ENCODE measurements at places on chromosomes 13 and 19.

- peak; percentile 32 for DNase-seq
Measured at GRCh38 chr19:38395381-38396114, 7.1 kb downstream of the SPRED3 start.

- no peak for DNase-seq
Measured at GRCh38 chr19:3641515-3642269, 15.1 kb upstream of the CACTIN start.

- DNase-seq = no peak
Measured at GRCh38 chr13:50282016-50282415, 266.8 kb downstream of the KCNRG start.

- DNase-seq = no peak
Measured at GRCh38 chr13:24505256-24505655, 7.3 kb downstream of the PARP4 start.

GRCh38 chr13:46962281-46962941 lies 65.6 kb upstream of the HTR2A start:
- no peak for DNase-seq

- no peak for DNase-seq
Measured at GRCh38 chr19:3363841-3364500, 2.4 kb upstream of the NFIC start.

DNA sequence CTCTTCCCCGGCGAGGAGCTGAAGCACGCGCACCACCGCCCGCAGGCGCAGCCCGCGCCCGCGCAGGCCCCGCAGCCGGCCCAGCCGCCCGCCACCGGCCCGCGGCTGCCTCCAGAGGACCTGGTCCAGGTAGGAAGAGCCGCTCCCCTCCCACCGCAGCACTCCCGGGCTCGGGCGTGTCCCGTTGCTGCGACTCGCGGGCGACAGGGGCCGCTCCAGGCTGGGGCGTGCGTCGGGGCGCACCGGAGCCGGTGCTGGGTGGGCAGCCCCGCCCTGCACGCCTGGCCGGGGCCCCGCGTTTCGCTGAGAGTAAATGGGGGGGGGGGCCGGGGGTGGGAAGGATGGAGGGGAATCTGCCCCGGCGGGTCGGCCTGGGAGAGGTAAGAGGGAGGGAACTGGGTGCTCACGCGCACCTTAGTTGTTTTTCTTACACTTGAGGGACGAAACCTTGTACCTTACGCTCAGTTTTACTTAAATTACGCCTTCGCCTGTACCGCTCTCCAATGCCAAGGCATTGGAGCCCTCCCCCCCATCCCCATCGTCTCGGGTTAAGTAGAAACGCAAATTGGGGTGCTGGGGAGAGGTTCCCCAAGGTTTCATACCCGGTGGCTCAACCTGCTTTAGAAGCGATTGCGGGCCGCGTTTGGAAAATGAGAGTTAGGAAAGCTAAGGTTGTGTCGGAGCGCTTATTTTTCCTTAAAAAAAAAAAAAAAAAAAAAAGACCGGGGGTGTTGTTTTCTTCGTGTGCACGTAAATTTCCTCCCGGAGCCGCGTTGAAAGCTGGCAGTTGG lies 850 bp downstream of the KLF5 start:
- DNase-seq = peak; percentile 9

GRCh38 chr13:19764237-19764636 lies 18.5 kb downstream of the PSPC1 start:
- no peak for DNase-seq

- no peak for DNase-seq
Measured at GRCh38 chr13:49836516-49836915, 44.0 kb upstream of the KPNA3 start.

DNA sequence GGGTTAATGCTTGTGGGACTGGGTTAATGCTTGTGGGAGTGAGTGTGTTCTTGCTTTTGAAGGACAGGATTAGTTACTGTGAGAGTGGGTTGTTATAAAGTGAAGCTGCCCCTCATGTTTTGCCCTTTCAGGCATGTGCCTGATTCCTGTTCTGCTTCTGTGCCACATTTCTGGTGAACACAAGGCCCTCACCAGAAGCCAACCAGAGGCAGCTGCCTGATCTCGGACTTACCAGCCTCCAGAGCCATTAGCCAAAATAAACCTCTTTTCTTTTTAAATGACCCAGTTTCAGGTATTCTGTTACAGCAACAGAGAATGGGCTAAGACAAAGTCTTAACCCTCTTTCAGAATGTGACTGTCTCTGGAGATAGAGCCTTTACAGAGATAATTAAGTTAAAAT lies 113.3 kb upstream of the TMTC4 start:
- no peak for DNase-seq

GRCh38 chr19:38267761-38268483 lies 3.5 kb downstream of the SPINT2 start:
- no peak for DNase-seq

DNA sequence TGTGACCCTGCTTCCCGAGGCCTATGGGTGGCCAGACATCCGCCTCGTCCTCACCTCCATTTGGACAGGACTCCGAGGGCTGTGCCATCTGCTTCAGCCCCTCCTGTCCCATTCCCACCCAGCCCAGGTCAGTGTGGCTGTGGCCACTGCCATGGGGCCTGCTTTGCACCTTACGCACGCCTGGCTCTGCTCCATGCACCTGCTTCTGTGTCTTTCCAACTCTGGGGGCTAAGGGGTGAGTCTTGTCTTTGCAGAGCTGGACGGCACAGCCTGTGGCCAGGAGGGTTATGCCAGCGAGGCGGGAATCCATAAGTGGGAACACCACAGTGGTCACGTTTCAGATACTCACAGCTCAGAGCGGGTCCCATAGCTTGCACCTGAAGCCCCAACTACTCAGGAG lies 5.2 kb upstream of the ZNF554 start:
- DNase-seq = no peak

DNA sequence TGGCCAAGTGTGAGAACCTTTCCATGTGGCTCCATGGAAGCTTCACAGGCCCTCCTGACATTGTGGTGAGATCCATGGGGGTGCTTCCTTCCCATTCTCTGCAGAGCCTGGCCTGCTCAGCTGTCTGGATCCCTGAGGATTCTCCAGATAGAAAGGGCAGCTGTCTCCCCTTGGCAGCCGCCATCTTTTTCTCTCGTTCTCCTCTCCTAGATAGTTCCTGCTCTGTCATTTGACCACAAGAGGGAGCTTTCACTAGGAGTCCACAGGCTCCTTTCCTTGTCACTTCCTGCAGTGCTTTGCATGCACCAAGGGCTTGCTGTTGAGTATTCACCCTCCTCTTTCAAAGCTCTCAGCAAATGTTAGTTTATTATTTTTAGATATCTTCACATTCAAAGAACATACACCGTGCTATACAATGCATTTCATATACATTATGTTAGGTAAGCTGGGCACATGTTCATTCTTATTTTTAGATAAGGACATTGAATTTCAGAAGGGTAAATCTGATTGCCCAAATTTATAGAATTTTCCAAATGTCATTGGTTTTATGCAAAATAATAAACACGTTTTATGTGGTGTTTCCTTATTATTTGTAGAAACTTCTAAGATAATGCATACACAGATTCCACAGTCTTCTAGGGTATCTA lies 133.2 kb downstream of the FRY start:
- DNase-seq = peak; percentile 7

- no peak for DNase-seq
Measured at GRCh38 chr19:41868120-41868988, 8.3 kb downstream of the RPS19 start.

DNA sequence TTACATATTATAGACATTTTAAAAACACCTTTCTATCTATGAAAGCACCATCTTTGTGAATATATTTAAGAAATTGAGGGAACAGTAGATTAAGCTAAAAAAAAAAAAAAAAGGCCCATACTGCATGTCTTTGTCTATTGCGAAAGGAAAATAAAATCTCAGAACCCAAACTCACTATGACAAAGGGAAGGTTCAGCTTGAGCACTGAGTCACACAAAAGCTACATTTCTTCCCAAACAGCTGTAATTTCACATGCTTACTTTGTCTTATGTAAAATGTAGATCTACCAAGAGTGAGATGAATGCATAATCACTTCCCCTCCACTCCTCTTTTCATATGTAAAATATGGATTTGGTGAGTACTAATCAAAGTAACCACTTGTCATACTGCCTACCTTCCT lies 640.1 kb upstream of the KLF12 start:
- DNase-seq = no peak

DNA sequence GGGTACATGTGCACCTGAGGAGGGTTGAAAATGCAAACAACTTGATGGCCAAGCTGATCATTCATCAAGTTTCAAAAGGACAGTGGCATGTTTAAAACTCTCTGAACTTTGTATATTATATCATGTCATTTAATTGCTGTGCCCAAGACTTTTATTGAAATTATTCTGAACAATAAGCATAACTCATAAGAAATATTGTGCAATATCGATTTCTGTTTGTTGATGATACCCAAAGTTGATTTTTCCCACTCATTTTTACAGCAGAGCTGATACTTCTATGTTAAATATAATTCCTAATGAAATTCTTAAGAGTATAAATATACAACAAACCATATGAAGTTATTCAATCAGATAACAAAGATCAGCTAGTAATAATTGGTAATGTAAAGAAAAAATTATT lies 49.1 kb downstream of the PCDH17 start:
- no peak for DNase-seq

DNA sequence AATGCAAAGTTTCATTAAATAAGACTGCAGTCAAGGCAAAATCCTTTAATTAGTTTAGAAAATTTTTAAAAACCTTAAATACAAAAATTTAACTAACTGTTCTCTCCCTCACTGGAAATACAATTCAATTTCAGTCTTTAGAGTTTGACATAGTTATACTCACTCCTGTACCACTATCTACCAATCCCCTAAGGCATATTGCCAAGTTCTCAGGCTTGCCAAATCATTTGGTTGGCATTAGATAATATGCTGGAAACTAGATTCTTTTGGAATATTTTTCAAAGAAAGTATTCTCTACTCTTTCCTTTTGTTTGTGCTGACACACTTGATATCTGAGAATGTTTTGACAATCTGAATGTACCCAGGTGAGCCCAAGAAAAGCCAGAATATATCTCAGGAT lies 77.2 kb downstream of the TSC22D1 start:
- no peak for DNase-seq

GRCh38 chr13:71285700-71286099 lies 581.3 kb downstream of the DACH1 start:
- no peak for DNase-seq
